AG09319 (cell line): ENCODE measurements at places on chromosomes 1 and 21.

DNA sequence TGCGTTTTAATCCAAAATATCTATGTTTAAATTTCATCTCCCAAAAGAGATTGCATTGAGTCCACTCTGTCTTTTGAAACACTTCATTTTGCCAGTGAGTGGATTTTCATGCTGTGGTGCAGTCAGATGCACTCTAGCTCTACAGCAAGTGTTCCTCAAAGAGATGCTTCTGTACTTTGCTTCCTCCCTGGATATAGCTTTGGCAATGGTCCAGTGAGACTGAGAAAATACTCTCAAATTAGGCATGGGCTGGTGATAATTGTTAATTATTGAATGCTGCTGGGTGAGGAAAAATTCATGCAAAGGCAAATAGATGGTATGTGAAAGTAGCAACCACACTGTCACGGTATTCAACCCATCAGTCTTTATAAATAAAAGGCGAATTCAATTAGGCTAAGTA, 396.9 kb downstream of the ADGRL2 start:
- DNase-seq: no peak

GRCh38 chr1:155182052-155182550, 8.5 kb downstream of the TRIM46 start:
- no peak for DNase-seq

GRCh38 chr1:7719468-7720094, 51.5 kb upstream of the VAMP3 start:
- no peak for DNase-seq

DNA sequence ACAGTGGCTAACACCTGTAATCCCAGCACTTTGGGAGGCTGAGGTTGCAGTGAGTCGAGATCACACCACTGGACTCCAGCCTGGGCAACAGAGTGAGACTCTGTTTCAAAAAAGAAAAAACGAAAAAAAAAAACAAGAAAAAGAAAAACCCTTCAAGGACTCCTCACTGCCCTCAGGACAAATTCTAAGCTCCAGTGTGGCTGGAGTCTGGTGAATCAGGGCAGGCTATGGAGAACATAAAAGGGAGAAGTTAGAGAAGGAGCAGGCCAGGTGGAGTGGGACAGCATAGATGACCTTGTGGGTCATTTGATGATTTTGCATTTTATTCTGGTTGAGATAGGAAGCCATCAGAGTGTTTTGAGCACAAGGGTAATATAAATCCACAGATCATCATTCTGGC, 12.5 kb upstream of the UAP1 start:
- no peak for DNase-seq

GRCh38 chr1:150895618-150896017, 8.7 kb downstream of the CTXND2 start:
- DNase-seq: no peak

DNA sequence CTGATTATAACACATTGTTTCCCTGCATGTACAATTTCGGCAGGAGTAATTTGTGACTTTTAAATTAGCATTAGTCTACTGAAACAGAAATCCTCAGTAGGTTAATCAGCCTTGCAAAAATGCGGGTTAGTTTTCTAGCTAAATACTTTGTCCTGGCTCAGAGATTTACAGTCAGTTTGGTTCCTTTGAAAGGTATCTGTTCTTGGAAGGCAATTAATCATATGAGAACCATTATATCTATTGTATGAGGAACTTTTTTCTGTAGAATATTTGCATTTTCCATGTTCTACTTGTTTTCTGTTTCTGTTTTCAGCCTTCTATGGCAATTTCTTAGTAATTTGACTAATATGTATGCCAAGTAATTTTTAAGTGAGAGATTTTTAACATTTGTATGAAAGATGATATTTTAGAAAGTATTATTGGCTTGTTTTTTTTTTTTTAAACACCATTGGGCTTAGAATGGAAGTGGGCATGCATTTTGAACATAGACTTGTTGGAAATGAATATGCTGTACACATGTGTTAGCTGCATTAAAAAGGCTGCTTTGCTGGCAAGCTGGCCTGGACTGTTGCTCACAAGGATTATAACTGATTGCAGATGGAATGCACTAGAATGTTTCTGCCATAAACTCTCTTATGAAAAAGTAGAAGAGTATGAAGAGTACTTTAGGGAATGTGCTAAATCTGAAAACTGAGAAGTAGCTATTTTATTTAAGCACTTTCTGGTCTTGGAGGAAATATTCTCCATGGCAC, 26.2 kb downstream of the KIF1B start:
- peak; percentile 38 for DNase-seq

DNA sequence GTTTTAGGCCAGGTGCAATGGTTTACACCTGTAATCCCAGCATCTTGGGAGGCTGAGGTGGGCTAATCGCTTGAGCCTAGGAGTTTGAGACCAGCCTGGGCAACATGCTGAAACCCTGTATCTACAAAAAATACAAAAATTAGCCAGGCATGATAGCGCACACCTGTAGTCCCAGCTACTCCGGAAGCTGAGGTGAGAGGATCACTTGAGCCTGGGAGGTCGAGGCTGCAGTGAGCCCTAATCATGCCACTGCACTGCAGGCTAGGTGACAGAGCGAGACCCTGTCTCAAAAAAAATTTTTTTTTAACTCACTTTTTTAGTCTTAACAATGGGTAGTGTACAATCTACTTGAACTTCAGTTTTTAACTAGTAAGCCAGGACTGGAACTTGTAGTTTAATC, 137.5 kb downstream of the HS2ST1 start:
- no peak for DNase-seq

DNA sequence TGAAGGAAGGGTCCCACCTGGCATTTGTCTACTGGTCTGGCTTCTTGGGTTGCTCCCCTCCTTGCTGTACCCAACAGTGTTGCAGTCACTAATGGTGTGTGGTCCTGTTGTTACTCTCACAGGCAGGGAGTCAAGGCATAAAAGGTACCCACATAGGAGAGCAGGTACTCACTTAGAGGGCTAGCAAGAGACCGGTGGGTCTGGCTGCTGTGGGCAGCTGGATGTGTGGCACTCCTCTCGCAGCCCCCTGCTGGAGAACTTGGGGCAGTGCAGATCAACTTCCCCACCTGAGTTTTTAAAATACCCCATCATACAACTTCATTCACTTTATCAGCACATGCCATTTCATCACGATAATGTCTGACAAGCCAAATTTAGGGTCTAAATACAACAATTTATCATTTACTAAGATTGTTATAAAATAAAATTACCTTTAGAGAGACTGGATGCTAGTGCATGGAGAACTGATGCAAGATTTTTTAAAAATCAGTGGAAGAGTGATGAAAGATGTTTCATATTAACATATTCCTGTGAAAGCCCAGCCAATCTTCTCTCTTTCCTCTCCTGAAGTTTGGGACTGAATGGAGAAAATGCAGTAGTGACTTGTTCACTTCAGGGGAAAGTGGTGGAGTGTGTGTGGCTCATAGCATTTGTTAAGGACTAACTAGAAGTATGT, 42.8 kb downstream of the ACP6 start:
- peak; percentile 18 for DNase-seq

DNA sequence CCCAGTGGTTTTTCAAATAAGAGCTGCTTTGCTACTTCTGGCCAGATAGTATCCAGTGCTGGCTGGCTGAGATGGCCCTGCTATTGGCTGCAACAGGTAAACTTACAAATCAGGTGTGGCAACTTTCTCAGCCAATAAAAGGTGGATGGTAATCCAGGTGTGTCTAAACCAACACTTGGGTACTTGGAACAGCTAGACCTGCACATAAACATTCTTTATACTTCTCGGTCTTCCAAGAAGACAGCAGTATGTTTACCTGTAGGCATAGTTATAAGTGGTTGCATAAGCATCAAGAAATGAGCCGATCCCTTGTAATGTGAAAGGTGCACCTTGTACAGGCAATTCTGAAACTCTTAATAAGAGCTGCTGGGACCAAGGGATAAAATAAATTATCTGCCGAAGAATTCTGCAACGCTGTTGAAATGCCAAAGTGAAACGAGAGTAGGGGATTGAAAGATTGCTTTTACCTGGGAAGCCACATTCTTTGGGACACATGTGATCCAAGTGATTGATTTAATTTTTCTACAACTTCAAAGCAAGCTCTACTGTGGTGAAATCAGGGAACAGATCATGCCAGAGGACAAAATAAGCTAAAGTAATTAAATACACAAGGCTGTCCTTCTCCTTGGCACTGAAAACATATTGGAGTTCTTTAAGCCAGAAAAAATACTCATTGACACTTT, at the start of gene CLDN8:
TSS of gene CLDN8 (minus strand) at position 57 of the 683 bp plus-strand sequence. CDS start 172 bp downstream, outside the sequence.
- DNase-seq: no peak

GRCh38 chr1:112308716-112309115, 87.3 kb upstream of the CTTNBP2NL start:
- DNase-seq: no peak

DNA sequence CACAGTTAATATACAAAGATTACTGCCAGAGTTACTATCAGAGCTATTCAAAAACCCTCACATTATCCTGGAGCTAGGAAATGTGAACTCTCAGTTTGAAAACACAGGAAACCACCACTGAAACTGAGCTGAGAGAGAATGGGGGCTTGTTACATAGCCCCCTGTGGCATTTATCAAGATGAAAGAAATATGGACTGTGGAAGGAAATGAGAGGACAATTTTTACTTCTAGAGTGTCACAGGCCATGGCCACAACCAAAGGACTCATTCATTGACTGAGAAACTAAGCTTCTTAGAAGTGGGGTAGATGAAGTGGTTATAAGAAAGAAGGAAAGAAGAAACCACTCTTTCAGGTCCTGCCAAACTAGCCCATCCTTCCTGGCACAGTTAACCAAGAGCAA, 25.3 kb downstream of the DSTYK start:
- no peak for DNase-seq

GRCh38 chr1:229035748-229036082, 235.2 kb upstream of the RAB4A start:
- no peak for DNase-seq

GRCh38 chr21:28754127-28754611, 238.5 kb downstream of the LTN1 start:
- DNase-seq: no peak

DNA sequence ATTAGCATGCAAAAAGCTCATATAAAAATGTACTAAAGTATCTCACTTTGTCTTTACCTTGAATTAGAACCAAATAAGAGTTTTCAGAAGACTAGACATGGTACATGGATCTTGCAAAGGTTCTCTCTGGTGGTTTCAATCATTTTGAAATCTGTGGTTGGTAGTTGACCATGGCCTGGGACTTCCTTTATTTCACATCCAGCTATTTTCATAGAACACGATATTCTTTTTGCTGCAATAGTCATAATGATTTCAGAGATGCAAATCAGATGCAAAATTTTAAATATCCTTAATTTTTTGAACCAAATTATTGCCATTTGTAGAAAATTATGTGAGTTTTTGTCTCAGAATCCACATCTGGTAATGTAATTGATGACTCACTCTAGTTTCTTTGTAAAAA, 375.1 kb upstream of the ZP4 start:
- no peak for DNase-seq

GRCh38 chr1:214493126-214493796, 58.1 kb downstream of the PTPN14 start:
- DNase-seq: no peak

GRCh38 chr1:168529518-168529917, 14.3 kb downstream of the XCL2 start:
- DNase-seq: no peak

- DNase-seq: no peak
Observed at GRCh38 chr21:34599534-34600101, 15.3 kb downstream of the RCAN1 start.

- no peak for DNase-seq
Observed at GRCh38 chr21:34537838-34538237, 25.8 kb upstream of the KCNE1 start.

- DNase-seq: no peak
Observed at GRCh38 chr1:215605011-215605621, 38.0 kb downstream of the KCTD3 start.

DNA sequence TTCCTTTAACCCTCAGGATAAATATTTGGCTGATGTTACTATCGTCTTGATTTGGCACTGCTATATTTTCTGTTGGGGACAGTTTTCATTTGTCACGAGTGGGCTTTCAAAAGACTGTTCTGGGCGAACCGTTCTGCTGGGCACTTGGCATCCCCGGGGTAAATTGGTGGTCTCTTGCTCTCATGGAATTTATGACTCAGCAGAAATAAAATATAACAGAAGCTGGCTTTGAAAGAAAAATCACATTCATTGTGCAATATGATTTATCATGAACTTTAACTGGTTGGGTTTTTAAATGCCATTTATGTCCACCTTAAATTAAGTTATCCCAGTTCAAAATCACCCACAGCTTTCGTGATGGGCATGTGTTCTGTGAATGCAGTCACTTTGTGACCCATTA, 147.3 kb downstream of the KAZN start:
- DNase-seq: no peak

DNA sequence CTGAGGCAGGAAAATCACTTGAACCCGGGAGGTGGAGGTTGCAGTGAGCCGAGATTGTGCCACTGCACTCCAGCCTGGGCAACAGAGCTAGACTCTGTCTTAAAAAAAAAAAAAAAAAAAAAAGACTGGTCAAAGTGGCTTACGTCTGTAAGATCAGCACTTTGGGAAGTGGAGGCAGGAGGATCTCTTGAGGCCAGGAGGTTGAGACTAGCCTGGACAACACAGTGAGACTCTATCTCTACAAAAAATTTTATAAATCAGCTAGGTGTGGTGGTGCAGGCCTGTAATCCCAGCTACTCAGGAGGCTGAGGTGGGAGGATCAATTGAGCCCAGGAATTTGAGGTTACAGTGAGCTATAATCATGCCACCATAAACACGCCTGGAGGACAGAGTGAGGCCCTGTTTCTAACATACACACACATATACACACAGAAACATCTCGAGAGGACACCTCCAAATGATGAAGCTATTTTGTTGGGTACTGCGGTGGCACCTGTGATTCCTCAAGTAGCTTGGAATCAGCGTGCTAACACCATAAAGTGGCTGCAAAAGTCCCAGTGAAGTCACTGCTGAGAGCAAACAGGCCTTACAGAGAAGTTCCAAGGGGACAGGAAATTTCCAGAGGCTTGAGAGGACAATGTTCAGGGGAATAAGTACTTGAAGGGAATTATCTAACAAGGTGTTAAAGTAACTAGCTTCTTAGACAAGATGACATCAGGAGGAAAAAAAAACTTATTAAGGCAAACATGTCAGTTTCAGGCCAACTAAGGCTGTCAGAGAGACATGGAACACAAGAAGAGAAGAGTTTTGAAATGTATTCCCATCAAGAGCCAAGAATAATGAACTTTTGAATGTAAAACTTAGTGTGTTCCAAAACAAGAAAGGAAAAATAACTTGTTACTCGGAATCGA, 1.3 kb downstream of the NADK start:
- no peak for DNase-seq

- DNase-seq: no peak
Observed at GRCh38 chr1:1917995-1918900, 831 bp downstream of the TMEM52 start.
